ENCODE measurements at places on chromosomes 5 and 9.

GRCh38 chr9:88197781-88198340 lies 59.6 kb upstream of the SPATA31C2 start:
- DNase-seq = no peak

GRCh38 chr9:123691765-123692303 lies 238.1 kb downstream of the DENND1A start:
- no peak for DNase-seq

DNA sequence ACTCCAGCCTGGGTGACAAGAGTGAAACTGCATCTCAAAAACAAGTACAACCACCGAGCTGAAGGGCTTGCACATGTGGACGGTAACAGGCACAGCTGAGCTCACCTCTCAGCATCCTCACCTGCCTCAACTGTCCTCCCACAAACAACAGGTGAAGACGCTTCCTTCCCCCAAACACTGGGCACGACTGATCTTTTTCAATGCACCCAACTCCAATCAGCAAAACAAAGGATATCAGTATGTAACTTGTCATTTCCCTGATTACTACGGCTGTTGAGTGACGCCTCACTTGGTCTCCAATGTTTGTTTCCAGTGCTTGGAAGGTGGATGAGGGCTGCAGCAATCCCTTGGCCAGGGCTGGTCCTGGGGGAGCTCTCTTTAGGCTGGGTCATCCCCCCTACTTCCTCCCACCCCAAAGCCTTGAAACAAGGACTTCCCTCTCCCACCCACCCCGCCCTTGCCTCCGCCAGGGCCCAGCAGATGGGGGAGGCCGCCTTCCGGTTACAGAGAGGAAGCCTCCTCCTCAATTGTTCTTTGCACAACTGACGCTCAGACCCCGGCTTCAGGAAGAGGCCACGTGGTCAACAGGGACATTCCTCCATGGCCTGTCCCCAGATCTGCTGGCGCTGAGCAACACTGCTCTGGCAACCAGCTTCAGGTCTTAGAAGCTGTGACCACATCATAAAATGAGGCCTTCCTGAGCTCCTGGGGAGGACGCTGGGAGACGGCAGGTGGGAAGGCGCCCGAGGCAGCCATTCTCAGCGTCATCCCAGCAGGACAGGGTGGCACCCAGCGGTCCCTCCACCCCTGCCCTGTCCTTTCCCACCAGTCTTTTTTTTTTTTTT lies 5.9 kb downstream of the FAM78A start:
- DNase-seq = no peak

GRCh38 chr5:117623042-117623805 lies 1048.6 kb upstream of the SEMA6A start:
- DNase-seq = no peak

GRCh38 chr5:138336952-138337684 lies 948 bp upstream of the FAM53C start:
- no peak for DNase-seq

DNA sequence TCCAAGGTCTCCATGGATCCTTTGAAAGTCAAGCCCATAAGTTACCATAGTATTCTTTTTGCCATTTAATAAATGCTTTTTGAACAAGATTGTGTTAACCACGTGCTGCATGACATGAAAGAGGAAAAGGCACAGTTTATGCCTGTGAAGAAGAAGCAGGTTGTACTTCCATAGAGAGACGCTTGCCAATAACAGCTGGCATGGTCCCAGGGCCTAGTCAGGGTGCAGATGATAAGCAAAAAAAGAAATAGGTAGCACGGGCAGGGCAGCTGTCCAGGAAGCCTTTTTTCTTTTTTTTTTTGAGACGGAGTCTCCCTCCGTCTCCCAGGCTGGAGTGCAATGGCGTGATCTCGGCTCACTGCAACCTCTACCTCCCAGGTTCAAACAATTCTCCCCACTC lies 71.8 kb upstream of the CLINT1 start:
- no peak for DNase-seq

DNA sequence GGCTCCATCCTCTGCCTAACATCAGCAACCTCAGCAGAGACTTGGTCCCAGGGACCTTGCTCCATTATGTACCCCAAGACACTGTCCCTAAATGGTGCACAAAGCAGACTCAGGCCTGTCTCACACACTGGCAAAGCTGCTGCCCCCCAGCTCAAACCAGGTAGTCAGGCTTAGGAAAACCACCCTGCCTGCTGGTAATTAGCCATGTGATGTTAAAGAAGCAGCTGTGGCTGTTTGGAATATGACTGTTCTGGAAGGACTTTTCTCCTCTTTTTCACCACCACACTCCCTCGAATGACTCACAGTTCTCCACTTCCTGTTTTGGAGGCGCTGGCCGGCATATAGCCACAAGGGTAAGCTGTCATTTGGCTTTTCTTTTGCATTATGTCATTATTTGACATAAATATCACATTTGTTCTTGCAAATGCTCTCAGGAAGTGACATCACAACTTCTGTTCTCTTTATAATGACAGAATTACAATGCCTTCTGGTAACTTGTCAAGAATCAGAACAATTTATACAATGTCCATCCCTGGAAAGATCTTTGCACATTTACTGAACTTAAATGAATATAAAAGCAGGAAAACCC lies 113.9 kb downstream of the SUSD1 start:
- no peak for DNase-seq

GRCh38 chr9:105138306-105138801 lies 106.1 kb upstream of the SLC44A1 start:
- no peak for DNase-seq

DNA sequence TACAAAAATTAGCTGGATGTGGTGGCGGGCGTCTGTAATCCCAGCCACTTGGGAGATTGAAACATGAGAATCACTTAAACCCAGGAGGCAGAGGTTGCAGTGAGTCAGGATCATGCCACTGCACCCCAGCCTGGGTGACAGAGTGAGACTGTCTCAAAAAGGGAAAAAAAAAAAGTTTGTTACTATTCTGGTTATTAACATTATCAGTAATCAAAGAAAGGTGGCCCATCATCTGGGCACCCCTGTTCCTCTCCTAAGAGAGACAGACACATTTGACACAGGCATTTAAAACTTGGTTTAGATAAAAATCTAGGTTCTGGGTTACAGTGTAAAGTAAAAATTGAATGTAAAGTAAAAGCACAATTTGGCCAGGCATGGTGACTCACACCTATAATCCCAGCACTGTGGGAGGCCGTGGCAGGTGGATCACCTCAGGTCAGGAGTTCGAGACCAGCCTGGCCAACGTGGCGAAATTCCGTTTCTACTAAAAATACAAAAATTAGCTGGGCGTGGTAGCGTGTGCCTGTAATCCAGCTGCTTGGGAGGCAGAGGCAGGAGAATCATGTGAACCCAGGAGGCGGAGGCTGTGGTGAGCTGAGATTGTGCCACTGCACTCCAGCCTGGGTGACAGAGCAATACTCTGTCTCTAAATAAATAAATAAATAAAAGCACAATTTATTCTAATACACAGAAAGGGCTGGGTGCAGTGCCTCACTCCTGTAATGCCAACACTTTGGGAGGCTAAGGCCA lies 16.7 kb upstream of the PHYHD1 start:
- DNase-seq = no peak

GRCh38 chr9:13962006-13962405 lies 351.9 kb downstream of the NFIB start:
- no peak for DNase-seq
